AG09309 (cell line): ENCODE measurements at places on chromosomes 1 and 21.
A peak's percentile ranks its signal among the peaks of the same experiment; 100 is the strongest.

- DNase-seq: peak; percentile 78
Measured at GRCh38 chr1:81670286-81670685, 130.4 kb upstream of the ADGRL2 start.

DNA sequence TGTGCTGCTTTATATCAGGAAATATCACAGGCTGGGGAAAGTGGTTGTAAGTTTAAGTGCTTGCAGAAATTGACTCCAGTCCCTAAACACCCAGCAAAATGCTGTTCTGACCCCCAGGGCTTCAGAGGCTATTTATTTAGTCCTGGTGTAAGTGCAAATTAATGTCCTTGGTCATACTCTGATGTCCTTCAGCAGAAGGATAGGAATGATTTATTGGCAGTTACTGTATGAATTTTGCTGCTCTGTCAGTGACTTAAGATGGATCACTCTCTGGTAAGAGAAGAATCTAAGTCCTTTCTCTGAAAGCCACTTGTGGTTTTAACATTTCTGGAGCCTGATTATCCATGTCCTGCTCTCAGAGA is 21.9 kb downstream of the FAM20B start:
- DNase-seq: no peak

DNA sequence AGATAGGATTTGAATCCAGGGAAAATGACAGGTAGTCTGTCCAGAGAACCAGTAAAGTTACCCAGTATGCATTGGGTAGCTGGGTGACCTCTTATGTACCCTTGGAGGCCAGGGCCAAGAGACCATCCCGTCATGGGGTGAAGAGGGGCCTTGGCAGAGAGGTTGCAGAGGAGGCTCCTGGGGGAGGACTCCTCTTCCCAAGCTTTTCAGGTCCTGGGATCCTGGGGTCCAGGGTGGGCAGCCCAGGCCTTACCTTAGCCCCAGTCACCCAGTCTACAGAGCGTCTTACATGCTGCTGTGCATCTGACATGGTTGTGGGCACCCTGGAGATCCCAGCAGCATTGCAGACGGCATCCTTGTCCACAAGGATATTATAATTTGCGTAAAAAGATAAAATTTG is 14.0 kb downstream of the PMF1 start:
- DNase-seq: no peak

DNA sequence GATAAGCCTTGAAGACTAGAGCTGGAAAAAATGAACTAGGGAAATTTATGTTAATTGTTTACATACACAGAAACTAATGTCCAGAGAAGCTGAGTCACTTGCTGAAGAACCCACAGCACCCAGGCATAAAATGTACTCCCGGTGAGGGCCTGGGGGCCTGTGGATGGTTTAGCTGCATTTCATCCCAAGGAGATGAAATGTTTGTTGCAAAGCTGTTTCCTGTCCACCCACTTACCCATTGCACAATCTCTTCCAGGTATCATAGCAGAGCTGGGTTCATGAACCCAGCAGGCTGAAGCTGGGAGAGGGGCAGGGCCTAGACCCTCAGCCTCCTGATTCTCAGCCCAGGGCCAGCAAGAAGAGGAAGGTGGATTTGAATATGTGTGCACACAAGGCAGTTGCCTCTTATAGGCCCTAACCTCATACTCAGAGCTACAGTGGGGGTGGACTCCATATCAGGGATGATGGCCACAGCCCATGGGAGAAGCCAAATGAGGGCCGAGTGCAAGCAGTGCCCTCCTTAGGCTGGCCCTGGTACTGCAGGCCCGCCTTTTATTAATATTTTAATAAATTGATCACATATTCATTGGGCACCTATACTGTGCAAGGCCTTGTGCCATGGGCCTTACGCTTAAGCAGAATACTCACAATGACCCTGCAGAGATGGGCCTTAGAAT is 110.8 kb downstream of the LACTBL1 start:
- DNase-seq: peak; percentile 31

DNA sequence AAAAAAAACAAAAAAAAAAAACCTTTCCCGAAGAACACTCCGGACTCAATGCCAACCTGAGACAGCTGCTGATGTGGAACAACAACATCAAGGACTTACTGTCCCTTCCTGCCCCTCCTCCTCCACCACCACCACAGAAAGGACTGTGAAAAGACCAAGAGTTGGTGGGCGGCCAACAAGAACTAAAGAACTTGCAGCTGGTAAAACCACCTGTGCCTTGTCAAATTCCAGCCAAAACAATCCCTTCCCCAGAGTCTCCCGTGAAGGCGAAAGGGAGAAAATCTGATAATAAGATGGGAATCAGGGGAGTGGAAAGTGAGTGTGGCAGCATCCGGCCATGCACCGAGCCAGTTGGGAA is 88.9 kb downstream of the PROX1 start:
- no peak for DNase-seq

DNA sequence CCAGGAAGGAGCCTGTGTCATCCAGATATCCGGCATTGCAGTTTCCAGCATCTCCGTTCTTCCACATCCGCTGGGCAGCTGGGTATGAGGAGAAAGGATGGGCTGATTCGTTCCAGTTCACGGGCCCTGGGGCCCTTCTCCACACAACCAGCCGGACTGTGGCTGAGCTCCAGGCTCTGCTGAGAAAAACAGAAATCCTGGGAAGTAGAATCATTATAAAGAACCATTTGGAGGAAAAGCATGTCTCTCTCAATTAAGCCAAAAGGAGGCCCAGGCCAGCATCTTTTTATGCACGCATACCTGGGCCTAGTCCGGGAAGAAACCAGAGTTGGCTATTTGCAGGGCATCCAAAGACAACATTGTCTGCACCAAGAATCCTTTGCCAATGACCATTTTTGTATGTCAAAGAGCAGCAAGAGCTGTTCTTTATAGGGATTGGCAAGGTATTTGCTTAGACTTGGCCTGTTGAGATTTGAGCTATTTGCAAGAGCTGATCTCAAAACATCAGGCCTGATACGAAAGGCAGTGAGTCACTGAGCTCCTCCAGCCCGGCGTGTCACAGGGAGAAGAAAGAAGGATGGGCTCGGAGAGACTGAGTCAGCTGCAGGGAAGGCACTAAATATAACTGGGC is 84.9 kb upstream of the ARHGEF16 start:
- DNase-seq: peak; percentile 86

DNA sequence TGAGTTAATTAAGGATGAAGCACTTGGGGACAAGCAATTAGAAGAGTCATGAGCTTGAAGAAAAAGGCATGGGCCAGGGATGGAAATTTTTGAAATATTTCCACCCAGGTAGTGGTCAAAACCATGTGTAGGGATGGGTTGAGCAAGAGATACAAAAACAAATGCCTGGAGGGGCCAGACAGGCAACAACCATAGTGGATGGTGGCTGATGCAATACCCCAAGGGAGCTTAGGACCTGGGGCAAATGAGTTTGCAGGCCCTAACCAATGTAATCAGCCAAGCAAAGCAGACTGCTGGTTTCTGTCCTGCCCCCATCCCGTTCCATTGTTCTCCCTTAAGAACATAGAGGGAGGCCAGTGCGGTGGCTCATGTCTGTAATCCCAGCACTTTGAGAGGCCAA is 119.1 kb upstream of the FGGY start:
- DNase-seq: no peak

- DNase-seq: no peak
Measured at GRCh38 chr1:205933671-205934618, 9.3 kb downstream of the SLC26A9 start.

- no peak for DNase-seq
Measured at GRCh38 chr1:40984066-40984465, 4.6 kb downstream of the CTPS1 start.

GRCh38 chr1:55456971-55457370 is 241.8 kb upstream of the USP24 start:
- DNase-seq: no peak

DNA sequence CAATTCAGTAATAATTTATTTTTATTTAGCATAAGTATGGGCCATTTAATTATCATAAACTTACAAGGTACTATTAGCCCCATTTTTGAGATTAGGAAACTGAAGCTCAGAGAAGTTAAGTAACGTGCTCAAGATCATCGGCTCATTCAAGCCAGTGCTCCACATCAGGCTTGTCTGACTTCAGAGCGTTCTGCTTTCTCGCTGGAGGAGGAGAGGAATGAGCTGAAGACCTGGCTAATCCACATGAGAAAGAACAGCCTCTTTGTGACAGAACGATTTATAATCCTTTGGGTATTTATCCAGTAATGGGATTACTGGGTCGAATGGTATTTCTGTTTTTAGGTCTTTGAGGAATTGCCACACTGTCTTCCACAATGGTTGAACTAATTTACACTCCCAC is 39.7 kb downstream of the DDX20 start:
- no peak for DNase-seq
